ENCODE measurements at places on chromosomes 7 and 10. TPM values are rescaled to one million over a fixed set of nuclear protein-coding genes. Genes with fewer than 3 reads are reported as not detected.

The ORAI2 gene
- 6.7 TPM for total RNA-seq

The SFRP5 gene
- total RNA-seq: 519 TPM

- peaks cover 30% of the 10 kb centered on the region for H3K4me1 ChIP-seq
- peak overlapping the region; percentile 82 for H3K27ac ChIP-seq
- peaks cover 61% of the 10 kb centered on the region for H3K36me3 ChIP-seq
- DNase-seq: peak; percentile 37
- no peak overlapping the region for H3K4me3 ChIP-seq
Measured at GRCh38 chr7:66152371-66153191, 37.9 kb downstream of the CRCP start.

DNA sequence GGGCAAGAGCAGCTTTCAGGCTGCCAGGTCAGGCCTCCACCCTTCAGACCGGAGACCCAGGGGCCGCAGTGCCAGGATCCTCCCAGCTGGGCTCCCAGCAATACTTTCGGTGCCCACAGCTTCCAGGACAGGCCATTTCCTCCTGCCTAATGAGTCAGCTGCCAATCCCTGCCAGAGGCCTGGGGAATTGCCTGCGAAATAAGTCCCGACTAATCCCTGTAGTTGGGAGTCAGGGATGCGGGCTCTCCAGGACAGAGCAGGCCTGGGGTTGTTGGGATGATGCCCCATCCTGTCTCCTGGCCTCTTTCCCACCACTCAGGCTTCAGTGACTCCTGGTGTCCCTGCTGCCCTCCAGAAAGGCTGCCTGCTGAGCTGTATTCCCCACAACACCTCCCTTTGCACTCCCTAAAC is 143.5 kb upstream of the UNC5B start:
- H3K27me3 ChIP-seq: no peaks in the 10 kb centered on the region
- H3K4me1 ChIP-seq: no peaks in the 10 kb centered on the region
- H3K36me3 ChIP-seq: no peaks in the 10 kb centered on the region
- no peak overlapping the region for H3K4me3 ChIP-seq
- no peak overlapping the region for H3K27ac ChIP-seq

- no peak for DNase-seq
- H3K36me3 ChIP-seq: peaks cover 15% of the 10 kb centered on the region
- no peaks in the 10 kb centered on the region for H3K27me3 ChIP-seq
- H3K4me3 ChIP-seq: no peak overlapping the region
Measured at GRCh38 chr10:12556039-12556438, 206.7 kb downstream of the CAMK1D start.
